ENCODE measurements at places on chromosomes 16 and 17.

- no peak for DNase-seq
- H3K27me3 ChIP-seq, result no peaks in the 10 kb centered on the region
- no peak overlapping the region for H3K27ac ChIP-seq
Measured at GRCh38 chr17:79654960-79655382, 44.1 kb upstream of the RBFOX3 start.

GRCh38 chr16:1740234-1740633, 31.1 kb downstream of the NME3 start:
- peaks cover 15% of the 10 kb centered on the region for H3K36me3 ChIP-seq
- no peaks in the 10 kb centered on the region for H3K4me1 ChIP-seq
- no peak for DNase-seq
- no peak overlapping the region for H3K4me3 ChIP-seq

- no peaks in the 10 kb centered on the region for H3K27me3 ChIP-seq
- no peak for DNase-seq
- H3K36me3 ChIP-seq, result no peaks in the 10 kb centered on the region
- H3K27ac ChIP-seq, result no peak overlapping the region
Measured at GRCh38 chr16:80883159-80883642, 78.8 kb upstream of the CDYL2 start.

DNA sequence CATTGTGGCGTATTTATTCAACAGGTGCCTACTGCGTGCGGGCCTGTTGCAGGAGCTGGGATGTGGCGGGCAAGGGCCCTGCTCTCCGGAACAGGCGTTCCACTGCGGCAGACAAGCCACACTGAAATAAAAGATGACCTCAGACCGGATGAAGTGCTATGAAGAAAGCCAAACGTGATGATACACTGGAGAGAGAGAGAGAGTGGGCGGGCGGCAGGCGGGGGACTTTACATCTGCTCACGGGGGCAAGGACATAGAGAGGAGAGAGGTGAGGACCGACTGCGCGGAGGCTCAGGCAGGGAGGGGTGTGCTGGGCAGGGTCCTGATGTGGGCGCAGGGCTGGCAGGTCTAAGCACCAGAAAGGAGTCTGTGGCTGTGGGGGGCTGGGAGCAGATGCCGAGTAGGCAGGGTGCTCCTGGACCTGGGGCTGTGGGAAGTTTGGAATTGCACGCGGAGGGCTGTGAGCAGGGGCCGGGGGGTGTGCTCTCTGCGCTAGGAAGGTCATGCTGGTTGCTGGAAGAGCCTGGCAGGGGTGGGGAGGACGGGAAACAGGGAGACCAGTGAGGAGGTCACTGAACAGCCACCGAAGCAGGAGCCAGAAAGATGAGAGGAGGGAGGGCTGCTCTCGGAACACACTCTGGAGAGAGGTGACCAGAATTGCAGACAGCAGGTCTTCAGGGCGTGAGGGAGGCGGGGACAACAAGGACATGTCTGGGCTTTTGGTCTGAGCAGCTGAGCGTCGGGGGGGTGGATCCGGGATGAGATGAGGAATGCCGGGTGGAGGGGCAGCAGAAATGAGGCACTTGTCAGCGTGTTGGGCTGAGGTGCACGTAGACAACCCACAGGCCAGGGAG, 9.9 kb downstream of the MXRA7 start:
- H3K27ac ChIP-seq, result peak overlapping the region; percentile 89
- DNase-seq, result peak; percentile 75
- peak overlapping the region; percentile 45 for H3K4me3 ChIP-seq

- H3K27me3 ChIP-seq, result no peaks in the 10 kb centered on the region
- H3K36me3 ChIP-seq, result no peaks in the 10 kb centered on the region
- no peak for DNase-seq
- H3K4me3 ChIP-seq, result no peak overlapping the region
- no peaks in the 10 kb centered on the region for H3K4me1 ChIP-seq
Measured at GRCh38 chr16:61460020-61460419, 576.2 kb downstream of the CDH8 start.

GRCh38 chr16:87950765-87951551, at the start of gene BANP:
Gene BANP (plus strand): TSS chr16:87951434. CDS start chr16:87975116, 23,682 bp downstream.
- peaks cover 34% of the 10 kb centered on the region for H3K4me1 ChIP-seq
- peak within 1 kb of the TSS; percentile 93 for H3K27ac ChIP-seq
- H3K36me3 ChIP-seq, result no peaks in the 10 kb centered on the region
- H3K4me3 ChIP-seq, result peak within 1 kb of the TSS; percentile 91
- DNase-seq, result peak; percentile 98

DNA sequence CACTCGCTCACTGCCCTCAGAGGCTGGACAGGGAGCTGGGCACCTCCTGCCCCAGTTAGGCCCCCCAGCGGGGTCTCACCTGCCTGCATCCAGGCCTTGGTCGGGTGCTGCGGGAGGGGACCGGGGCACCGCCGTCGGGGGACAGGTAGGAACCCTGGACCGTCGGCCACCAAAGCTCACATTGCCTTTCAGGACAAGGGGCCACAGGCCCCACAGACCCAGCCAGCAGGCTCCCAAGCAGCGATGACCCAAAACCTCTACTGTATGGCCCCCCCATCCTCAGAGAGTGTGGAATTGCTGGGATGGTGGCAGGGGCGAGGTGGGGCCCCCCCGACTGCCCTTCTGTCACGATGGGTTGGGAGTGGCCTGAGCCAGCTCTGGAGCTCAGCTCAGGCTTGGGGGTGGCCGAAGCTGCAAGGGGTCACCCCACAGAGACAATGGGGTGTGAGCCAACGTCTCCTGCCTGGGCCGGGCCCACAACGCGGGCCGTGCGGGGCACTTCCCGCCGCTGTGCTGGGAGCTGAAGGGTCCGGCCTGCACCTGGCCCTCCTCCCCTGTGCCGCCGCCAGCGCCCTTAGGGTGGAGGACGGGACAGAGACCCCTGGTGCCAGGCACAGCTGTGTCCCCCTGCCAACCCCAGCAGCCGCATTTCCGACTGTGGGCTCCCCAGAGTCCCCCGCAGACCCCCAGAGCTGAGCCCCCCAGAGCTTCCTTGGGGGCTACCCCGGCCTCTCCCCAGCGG, 498 bp downstream of the IGFALS start:
- peaks cover 50% of the 10 kb centered on the region for H3K36me3 ChIP-seq
- H3K27ac ChIP-seq, result no peak overlapping the region
- no peak for DNase-seq
- H3K4me3 ChIP-seq, result no peak overlapping the region
- H3K4me1 ChIP-seq, result no peaks in the 10 kb centered on the region

DNA sequence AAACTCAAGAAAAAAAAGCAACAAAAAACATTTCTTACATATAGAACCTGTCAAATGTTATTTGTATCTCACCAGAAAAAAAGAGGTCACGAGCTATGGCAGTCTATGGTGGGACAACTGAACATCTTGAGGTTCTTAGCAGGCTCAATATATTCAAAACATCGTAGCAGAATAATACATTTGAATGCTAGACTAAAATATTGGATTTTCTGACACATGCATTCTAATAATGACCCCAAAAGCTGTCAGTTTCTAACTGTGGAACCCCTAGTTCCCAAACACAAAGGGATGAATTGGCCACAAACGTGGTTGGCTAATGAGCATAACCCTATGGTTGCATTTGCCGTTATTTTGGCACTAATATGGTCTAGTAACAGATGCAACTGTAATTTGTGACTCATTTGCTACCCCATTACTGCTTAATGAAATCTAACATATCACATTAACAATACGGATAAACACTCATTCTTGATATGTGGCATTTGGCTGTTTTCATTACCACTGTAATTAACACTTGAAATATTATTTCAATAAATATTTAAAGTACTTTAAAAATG, 81.2 kb downstream of the TOX3 start:
- no peak overlapping the region for H3K27ac ChIP-seq
- H3K36me3 ChIP-seq, result no peaks in the 10 kb centered on the region
- H3K27me3 ChIP-seq, result no peaks in the 10 kb centered on the region
- H3K4me3 ChIP-seq, result no peak overlapping the region

GRCh38 chr16:4450931-4451519, 23.4 kb downstream of the NMRAL1 start:
- no peaks in the 10 kb centered on the region for H3K4me1 ChIP-seq
- no peak overlapping the region for H3K27ac ChIP-seq
- H3K36me3 ChIP-seq, result peaks cover 62% of the 10 kb centered on the region
- no peak overlapping the region for H3K4me3 ChIP-seq
- no peak for DNase-seq
- H3K27me3 ChIP-seq, result no peaks in the 10 kb centered on the region

GRCh38 chr16:57128771-57129389, 36.5 kb downstream of the CPNE2 start:
- H3K36me3 ChIP-seq, result peaks cover 21% of the 10 kb centered on the region
- no peaks in the 10 kb centered on the region for H3K27me3 ChIP-seq
- no peaks in the 10 kb centered on the region for H3K4me1 ChIP-seq
- H3K27ac ChIP-seq, result no peak overlapping the region
- H3K4me3 ChIP-seq, result no peak overlapping the region
- DNase-seq, result no peak

DNA sequence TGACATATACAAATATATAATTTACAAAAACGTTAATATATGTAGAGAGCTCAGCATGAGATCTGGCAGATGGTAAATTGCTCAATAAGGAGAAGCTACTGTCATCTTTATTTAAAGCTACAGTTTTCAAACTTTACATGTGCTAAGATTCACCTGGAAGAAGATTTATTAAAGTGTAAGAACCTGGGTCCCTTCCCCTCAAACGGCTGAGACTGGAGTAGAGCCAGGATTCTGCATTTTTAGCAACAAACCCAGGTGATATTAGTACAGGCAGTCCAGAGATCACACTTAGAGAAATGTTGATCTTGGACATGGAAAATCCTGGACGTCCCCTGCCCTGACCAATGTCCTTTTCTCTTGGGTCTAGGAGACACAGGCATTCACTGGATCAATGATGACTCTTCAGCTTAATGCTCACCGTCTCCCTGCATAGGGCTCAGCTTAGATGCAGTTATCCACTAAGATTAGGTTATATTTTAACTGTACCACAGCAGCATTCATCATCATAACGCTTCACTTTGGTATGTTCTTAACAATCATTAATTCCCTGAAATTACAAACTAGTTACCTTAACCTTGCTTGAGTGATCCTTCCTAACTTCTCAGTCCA, 20.4 kb downstream of the CDR2 start:
- H3K27me3 ChIP-seq, result no peaks in the 10 kb centered on the region
- H3K36me3 ChIP-seq, result peaks cover 34% of the 10 kb centered on the region
- H3K4me1 ChIP-seq, result peaks cover 9% of the 10 kb centered on the region
- no peak overlapping the region for H3K4me3 ChIP-seq
- no peak for DNase-seq

- peak; percentile 44 for DNase-seq
- H3K36me3 ChIP-seq, result no peaks in the 10 kb centered on the region
- H3K4me1 ChIP-seq, result no peaks in the 10 kb centered on the region
- H3K4me3 ChIP-seq, result no peak overlapping the region
- H3K27ac ChIP-seq, result no peak overlapping the region
- H3K27me3 ChIP-seq, result no peaks in the 10 kb centered on the region
Measured at GRCh38 chr17:51461578-51462004, 201.2 kb downstream of the UTP18 start.

DNA sequence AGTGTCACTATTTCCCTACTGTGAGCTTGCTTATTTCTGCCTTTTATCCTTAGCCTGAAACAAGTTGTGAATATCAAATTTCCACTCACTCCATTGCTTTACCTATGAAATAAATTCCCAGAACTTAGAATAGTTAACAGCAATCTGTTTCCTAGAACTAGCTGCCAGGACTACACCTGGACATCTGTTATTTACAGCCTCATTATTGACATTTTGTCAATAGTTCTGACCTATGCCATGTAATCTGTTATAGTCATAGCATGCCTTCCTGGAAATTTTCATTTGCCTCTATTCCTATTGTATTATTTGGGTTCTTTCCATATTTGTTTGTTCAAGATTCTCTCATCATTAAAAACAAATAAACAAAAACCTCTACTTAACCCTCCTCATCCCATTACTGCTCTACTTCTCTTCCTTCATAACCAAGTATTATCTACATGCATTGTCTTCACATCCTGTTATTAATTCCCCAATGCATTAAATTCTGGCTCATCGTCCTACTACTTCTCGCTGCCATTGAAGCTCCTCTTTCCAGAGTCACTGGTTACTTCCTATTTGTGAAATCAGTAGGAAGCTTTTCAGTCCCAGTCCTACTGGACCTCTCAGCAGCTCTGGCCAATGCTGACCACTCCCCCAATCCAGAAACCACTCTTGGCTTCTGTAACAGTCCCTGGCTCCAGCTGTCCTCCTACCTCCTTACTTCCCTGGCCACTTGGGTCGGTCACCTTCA, 55.3 kb downstream of the PIGL start:
- H3K4me3 ChIP-seq, result no peak overlapping the region
- no peak overlapping the region for H3K27ac ChIP-seq
- no peaks in the 10 kb centered on the region for H3K36me3 ChIP-seq
- H3K27me3 ChIP-seq, result no peaks in the 10 kb centered on the region
- DNase-seq, result no peak

DNA sequence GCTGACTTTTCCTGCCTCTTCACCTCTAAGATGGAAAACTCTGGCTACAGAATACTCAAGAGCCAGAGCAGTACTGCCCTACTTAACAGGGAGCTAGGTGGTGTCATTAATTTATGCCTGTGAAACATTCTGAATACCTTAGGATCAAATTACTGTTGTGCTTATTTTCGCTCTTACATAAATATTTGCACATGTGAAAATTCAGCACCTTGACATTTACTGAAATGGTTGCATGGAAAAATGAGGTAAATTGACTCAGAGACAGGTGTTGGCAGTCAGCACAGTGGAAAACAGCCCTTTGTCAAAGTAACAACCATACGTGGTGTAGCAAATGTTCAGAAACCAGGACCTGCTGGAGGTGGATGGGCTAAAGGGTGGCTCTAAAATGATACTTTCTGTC, 193.6 kb downstream of the CDH8 start:
- no peak overlapping the region for H3K27ac ChIP-seq
- no peak overlapping the region for H3K4me3 ChIP-seq
- H3K27me3 ChIP-seq, result no peaks in the 10 kb centered on the region
- no peak for DNase-seq

DNA sequence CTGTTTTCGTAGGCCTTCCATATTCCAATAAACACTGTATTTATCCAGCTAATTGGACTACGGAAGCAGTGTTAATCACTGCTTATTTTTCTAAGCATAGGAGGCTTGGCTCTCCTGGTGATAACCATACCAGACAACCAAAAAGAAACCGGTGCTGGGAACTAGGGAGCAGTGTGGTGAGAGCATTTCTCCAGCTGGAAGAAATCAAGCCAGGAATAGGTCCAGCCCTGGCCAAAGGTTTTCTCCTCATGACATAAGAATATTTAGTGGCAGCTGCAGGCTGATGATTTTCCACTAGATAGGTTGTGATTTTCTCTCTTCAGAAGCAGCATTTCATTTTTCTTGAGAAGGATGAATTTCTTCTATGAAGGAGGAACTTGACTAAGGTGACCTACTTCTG, 141.5 kb downstream of the TRIM37 start:
- DNase-seq, result no peak
- H3K36me3 ChIP-seq, result no peaks in the 10 kb centered on the region
- no peak overlapping the region for H3K27ac ChIP-seq
- no peak overlapping the region for H3K4me3 ChIP-seq
- no peaks in the 10 kb centered on the region for H3K4me1 ChIP-seq

Measured in tibial artery (tissue), 4 donors.